ENCODE measurements at places on chromosomes 4 and X. TPM values are rescaled to one million over a fixed set of nuclear protein-coding genes. Genes with fewer than 3 reads are reported as not detected.

Gene FRMD7
- polyA plus RNA-seq: 1.5 TPM

Gene TMPRSS11D
- 0.29 TPM for polyA plus RNA-seq

Gene RBM47
- polyA plus RNA-seq: 79.7 TPM

Gene CITED1
- polyA plus RNA-seq: 20.6 TPM

Gene FGF5
- 0.14 TPM for polyA plus RNA-seq

Gene NMU
- polyA plus RNA-seq: 15.9 TPM

Gene KCND1
- 3.4 TPM for polyA plus RNA-seq

Gene ZAR1
- polyA plus RNA-seq: not detected

Gene PABPC5
- polyA plus RNA-seq: 6.3 TPM

Gene PLK4
- 17.4 TPM for polyA plus RNA-seq

Gene ANKRD37
- polyA plus RNA-seq: 10.8 TPM

Gene GC
- 0.26 TPM for polyA plus RNA-seq

Gene SLC16A2
- 32.2 TPM for polyA plus RNA-seq

Gene MAGEA2B
- not detected for polyA plus RNA-seq

Gene ARR3
- 0.31 TPM for polyA plus RNA-seq

Gene CXCL5
- 0.16 TPM for polyA plus RNA-seq

Gene SATL1
- polyA plus RNA-seq: 0.84 TPM

Gene MSN
- 227 TPM for polyA plus RNA-seq

Gene SERPINA7
- polyA plus RNA-seq: 0.14 TPM

Gene CLCN4
- polyA plus RNA-seq: 4.4 TPM

Gene FAM47A
- not detected for polyA plus RNA-seq

Gene NKX3-2
- not detected for polyA plus RNA-seq

Gene HELQ
- 16.5 TPM for polyA plus RNA-seq

Gene CYP4V2
- polyA plus RNA-seq: 28.8 TPM

Gene CFAP99
- polyA plus RNA-seq: 1.6 TPM

Gene DUSP9
- polyA plus RNA-seq: 57.5 TPM

Gene MAGEB2
- not detected for polyA plus RNA-seq

Gene CXorf49
- not detected for polyA plus RNA-seq

Gene TLR7
- 0.43 TPM for polyA plus RNA-seq

Gene PABPC4L
- 11.6 TPM for polyA plus RNA-seq

Gene FAM184B
- 0.94 TPM for polyA plus RNA-seq

Gene ARX
- not detected for polyA plus RNA-seq

Gene FRMPD3
- 0.29 TPM for polyA plus RNA-seq

Gene RAI2
- polyA plus RNA-seq: 13.8 TPM

Gene SLC25A53
- 16.3 TPM for polyA plus RNA-seq

Gene COX7B2
- not detected for polyA plus RNA-seq

Gene SRPK3
- polyA plus RNA-seq: 2.5 TPM

Gene GYG2
- 17.4 TPM for polyA plus RNA-seq

Gene EREG
- polyA plus RNA-seq: not detected

Gene PCYT1B
- polyA plus RNA-seq: 2.6 TPM

Gene CDS1
- 28.9 TPM for polyA plus RNA-seq

Gene SFRP2
- 12.5 TPM for polyA plus RNA-seq

Gene DGKK
- polyA plus RNA-seq: 12.2 TPM

Gene GPR101
- polyA plus RNA-seq: not detected

Gene GAGE12H
- not detected for polyA plus RNA-seq

Gene SPIN2A
- polyA plus RNA-seq: 4.0 TPM

Gene WDR44
- 11.0 TPM for polyA plus RNA-seq

Gene USP51
- polyA plus RNA-seq: 12.3 TPM

Gene SYTL5
- polyA plus RNA-seq: 3.7 TPM

Gene WAS
- polyA plus RNA-seq: 2.8 TPM

Gene CCSER1
- 17.6 TPM for polyA plus RNA-seq

Gene LUZP4
- not detected for polyA plus RNA-seq

Gene F8
- 12.2 TPM for polyA plus RNA-seq

Gene PHOX2B
- 0.11 TPM for polyA plus RNA-seq

Gene ADH6
- polyA plus RNA-seq: 23.4 TPM

Gene MAP7D2
- polyA plus RNA-seq: 2.8 TPM

Gene GPRIN3
- 6.7 TPM for polyA plus RNA-seq

Data from left renal cortex interstitium (tissue), 4 donors.